ENCODE measurements at places on chromosomes 12 and 14.

- no peak for DNase-seq
Observed at GRCh38 chr12:2806700-2807099, 5.8 kb upstream of the ITFG2 start.

DNA sequence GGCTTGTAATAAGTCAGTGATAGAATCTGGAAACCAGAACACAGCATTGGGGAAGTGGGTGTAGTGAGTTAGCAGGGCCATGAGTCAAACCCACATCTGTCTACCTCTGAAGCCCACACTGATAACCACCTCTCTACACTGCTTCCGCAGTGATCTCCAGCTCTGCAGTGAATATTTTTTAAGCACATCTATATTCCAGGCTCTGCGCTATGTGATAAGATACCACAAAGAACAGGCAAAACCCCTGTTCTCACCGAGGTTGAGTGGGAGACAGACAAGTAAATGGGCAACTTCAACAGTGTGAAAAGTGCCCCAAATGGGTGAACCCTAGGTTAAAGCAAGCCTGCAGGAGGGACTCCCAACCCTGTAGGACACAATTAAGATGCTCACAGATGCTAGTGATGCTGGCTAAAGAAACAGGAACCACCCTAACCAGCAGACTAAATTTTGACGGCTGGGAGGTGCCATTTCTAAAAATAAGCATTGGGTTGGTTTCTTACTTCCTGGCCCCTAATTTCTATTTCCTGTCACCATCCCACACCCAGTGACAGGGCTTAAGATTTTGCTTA lies 375.0 kb downstream of the DPF3 start:
- DNase-seq = no peak

DNA sequence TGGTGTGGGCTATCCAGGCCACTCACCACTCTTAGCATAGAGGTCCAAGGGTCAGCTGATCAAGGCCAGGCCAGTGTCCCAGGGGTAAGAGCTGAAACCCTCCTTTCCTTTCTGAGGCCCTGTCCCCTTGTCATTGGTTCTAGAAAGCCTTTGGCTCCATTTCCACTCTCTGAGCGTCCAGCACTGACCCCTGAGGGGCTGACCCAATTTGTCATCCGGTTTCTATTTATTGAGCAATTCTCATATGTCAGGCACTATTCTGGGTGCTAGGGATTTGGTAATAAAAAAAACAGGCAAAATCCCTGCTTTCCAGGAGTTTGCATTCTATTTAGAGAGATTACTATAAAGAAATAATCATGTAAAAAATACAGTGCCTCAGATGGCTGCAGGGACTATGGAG lies 3.4 kb downstream of the KRT77 start:
- DNase-seq = no peak

- no peak for DNase-seq
Observed at GRCh38 chr14:99389174-99389826, 91.4 kb downstream of the SETD3 start.

- no peak for DNase-seq
Observed at GRCh38 chr12:29053567-29053966, 95.5 kb upstream of the FAR2 start.

DNA sequence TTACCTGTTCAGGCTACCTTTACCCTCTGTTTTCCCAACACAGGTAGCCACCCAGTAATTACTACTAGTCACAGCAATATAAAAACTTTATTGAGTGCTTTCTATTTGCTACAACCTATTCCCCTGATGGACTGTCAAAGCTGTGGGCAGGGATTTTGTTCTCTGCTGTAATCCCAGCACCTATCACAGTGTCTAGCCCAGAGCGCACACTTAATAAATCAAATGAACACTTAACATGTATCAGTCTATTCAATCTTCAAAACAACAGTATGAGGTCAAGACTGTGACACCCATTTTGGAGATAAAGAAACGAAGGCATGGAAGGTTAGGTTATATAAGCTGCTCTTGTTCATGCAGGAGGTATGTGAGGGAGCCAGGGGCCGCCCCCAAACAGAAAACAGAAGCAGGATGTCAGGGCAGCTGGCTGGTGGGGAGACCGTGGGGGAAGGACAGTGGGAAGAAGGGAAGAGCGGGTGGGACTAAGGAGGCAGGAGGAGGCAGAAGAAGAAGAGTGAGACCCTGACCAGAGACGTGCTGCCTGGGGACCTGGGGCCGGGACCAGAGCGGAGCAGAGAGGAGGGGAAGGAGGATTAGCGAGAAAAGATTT lies 1.7 kb downstream of the TNFRSF1A start:
- DNase-seq = no peak

DNA sequence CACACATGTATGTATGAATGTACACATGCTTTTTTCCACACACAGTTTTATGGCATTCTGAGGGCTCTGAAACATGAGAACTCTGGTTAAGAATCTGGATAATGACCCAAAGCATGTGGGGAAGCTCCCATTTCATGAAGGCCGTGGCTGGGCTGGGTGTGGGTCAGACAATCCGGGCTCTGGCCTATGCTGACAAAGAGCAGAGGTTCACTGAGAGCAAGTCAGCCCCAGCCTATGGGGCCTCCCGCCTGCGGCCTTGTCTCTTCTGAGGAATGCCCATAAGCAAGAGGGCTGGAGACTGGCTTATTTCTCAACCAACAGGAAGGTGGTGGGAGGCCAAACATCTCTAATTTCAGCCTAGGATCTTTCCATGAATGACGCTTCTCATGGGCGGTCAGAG lies 8.5 kb downstream of the MYH6 start:
- DNase-seq = no peak

- no peak for DNase-seq
Observed at GRCh38 chr12:45568808-45569207, 160.7 kb upstream of the ARID2 start.

DNA sequence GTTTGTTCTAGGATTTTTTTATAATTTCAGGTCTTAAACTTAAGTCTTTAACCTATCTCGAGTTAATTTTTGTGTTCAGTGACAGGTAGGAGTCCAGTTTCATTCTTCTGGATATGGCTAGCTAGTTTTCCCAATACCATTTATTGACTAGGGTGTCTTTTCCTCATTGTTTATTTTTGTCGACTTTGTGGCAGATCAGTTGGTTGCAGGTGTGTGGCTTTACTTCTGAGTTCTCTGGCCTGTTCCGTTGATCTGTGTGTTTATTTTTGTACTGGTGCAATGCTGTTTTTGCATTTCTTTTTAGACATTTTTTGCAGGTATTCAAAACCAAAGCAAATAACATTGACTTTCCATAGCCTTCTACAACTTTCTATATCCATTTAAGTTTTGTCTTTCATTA lies 121.7 kb downstream of the ETNK1 start:
- no peak for DNase-seq

DNA sequence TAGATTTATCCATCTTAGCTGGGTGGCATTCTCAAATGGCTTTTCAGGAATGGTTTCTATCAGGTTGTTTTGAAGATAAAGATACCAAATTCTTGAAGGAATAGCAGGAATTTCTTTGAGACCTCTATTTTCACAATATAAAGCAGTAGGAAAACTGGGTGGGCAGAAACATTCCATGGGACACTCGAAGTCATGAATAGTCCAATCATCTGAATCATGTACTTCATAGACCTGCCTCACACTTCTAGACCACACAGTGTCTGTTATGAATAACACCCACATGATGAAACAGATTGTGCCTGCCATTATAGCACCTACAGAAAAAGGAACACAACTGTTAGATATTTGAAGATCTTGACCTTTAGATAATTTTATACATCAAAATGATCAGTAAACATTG lies 1.8 kb downstream of the KERA start:
- DNase-seq = no peak

- no peak for DNase-seq
Observed at GRCh38 chr12:21296751-21297406, 37.8 kb downstream of the SLCO1A2 start.

DNA sequence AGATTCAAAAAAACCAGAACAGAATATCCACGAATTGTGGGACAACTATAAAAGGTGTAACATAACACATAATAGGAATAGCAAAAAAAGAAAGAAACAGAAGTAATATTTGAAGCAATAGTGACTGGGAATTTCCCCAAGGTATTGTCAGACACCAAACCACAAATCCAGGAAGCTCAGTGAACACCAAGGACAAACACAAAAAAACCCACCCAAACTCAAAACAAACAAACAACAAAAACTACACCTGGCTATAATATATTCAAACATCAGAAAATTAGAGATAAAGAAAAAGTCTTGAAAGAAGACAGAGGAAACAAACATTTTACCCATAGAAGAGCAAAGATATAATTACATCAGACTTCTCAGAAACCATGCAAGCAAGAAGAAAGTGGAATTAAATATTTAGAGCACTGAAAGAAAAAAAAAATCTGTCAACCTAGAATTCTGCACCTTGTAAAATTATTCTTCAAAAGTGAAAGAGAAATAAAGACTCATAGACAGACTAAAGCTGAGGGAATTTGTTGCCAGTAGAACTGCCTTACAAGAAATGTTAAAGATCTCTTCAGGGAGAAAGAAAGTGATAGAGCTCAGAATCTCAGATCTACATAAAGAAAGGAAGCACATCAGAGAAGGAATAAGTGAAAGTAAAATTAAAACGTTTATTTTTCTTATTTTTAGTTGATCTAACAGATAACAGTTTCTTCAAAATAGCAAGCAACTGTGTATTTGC lies 12.1 kb upstream of the HMGA2 start:
- DNase-seq = no peak

DNA sequence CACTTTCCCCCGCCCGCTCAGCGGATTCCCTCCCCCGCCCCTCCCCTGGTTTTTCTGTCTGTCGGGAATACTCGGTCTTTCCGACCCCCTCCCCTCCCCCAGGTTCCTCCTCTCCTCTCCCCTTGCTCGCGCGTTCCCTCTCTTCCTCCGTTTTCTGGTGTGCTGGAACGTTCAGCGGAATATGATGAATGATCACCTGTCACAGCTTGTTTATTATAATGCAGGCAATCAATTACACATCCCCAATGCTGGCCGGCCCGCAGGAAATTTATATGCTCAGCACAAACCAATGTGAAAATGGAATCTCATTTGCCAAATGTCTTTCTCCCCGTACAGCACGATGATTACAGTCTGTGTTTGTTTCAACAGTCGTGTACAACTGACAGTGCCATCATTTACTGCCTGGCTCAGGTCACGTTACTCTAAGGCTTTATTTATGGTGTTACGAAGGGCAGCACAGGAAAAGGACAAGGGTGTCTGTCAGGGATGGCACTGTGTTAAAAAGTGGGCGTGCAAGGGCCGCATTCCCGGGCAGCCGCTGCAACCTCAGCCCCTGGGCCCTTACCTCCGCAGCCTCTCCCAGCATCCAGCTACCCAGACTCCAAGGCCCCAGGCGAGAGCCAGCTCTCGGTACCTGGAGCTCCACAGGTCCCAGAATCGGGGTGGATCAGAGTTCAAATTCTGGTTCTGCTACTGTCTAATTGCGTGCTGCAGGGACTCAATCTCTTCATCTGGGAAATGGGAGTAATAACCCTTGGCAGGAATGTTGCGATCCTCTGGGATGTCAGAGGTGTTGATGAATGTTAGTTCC lies 24.7 kb upstream of the MAP1LC3B2 start:
- no peak for DNase-seq

- DNase-seq = no peak
Observed at GRCh38 chr14:46322076-46322475, 329.5 kb downstream of the RPL10L start.

GRCh38 chr12:105477873-105478272 lies 147.4 kb downstream of the C12orf75 start:
- DNase-seq = no peak

DNA sequence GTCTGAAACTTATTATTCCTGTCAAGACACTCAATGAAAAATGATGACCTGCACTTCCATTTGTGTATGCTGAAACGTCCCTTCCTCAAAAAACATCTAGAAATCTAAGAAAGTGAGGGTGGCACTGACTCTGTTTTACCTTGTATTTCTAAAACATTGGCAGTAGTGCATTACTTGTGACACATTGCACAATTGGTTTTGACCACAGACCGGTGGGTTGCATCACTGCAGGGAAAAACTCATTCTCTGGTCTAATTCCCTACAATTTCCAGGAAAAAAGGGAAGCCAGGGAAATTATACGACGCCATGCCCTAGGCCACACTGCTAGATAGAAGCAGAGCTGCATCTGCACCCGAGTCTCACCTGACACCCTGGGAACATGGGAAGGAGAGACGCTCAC lies 156.7 kb downstream of the NTF3 start:
- DNase-seq = no peak

DNA sequence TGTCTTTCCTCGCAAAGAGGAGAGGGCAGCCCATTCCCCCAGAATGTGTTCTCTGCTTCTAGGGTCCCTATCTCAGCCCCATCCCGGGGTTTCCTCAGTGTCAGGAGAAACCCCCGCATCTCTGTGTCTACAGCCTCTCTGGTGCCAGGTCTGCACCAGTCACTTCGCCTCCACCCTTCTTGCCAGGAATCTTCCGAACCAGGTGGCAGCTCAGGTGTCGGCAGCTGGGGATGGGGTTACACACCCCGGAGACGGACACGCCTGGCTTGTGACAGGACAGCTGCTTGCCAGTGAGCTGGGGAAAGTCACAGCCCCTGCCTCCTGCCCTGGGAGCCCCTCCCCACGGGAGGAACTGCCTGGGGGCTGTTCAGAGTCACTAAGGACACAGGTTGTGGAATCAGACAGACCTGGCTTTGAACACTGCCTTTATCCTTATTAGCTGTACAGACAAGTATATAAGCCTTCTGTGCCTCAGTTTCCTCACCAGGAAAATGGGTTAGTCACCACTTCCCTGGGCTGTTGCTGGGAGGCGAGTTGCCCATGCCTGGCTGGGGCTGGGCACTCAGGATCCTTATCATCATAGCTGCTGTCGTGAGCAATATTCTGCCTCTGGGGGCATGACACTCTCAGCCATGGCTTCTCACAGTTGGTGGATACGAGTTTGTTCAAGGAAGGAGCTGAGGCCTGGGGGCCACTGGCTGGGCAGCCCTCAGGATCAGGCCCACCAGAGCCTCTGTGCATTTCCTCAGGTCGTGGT lies 10.8 kb downstream of the HIP1R start:
- no peak for DNase-seq

GRCh38 chr12:120230326-120230973 lies 29.5 kb upstream of the RPLP0 start:
- DNase-seq = no peak

GRCh38 chr12:25723921-25724491 lies 170.9 kb upstream of the LMNTD1 start:
- DNase-seq = no peak

- no peak for DNase-seq
Observed at GRCh38 chr12:1840981-1841425, 20.6 kb downstream of the LRTM2 start.

DNA sequence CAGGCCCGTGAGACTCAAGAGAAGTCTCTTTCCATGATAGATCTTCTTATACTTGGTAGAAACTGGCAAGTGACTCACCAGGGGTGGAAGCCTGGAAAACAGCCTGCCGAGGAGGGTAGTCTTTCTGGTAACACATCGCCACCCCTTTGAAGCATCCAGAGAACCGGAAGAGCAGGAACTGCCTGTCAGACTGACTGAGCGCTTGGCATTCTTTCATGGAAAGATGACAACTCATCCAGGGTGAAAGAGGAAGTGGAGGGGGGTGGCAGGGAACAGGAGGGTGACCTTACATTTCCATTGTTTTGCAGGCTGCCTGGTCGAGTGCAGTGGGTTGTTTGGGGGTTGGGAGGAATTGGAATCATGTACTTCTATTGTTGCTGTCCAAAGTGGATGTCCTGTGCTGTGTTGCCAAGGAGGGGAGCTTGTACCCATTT lies 34.5 kb downstream of the PRKCH start:
- no peak for DNase-seq

Data from caudate nucleus (tissue), 63 donors.